Fibroblast of the conjunctiva (primary cell): ENCODE measurements at places on chromosomes 4 and X.
A peak's percentile ranks its signal among the peaks of the same experiment; 100 is the strongest.

DNA sequence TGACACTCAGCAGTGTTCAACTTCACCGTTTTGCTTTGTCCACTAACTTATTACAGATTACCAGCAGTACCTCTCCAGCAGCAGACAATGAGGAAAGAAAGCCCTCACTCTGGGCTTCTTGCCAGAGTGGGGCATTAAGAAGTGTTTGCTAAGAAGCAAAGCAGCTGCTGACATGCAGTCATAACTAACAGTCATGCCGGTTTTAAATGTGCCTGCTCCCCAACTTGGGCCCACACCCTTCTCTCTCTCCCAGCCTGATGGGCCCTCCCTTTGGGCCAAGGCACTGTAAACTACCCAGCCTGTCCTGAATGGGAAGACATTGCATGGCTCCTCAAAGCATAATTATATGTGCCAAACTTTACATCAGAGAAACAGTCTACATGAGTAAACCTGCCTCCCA is 54.6 kb upstream of the HHIP start:
- DNase-seq = peak; percentile 67

GRCh38 chr4:7238300-7238960 is 46.1 kb downstream of the SORCS2 start:
- DNase-seq = no peak

- DNase-seq = no peak
These were observed 93.3 kb downstream of the TMEM47 start for GRCh38 chrX:34563804-34564203.

- DNase-seq = no peak
These were observed 55.1 kb downstream of the SH3RF1 start for GRCh38 chr4:169215656-169216055.

- no peak for DNase-seq
These were observed 10.3 kb downstream of the FAM3A start for GRCh38 chrX:154505734-154506133.

DNA sequence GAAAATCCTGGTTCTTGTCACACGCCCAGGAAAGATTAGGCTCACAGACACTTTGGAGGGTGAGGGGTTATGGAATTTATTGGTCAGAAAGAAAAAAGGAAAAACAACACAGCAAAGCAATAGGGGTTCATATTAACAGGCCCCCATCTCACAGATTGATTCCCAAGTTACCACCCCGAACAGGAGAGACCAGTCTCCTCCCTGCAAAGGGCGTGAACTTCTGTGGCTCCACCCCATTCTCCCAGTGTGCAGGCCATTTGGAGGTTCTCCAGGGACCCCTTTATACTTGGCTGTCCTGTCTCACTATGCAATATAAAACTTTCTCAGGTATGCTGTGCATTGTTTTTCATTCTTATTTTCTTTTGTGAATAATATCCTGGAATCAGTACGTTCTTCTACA is 7.4 kb downstream of the FGF2 start:
- DNase-seq = no peak

- DNase-seq = no peak
These were observed 17.8 kb upstream of the TBC1D19 start for GRCh38 chr4:26566133-26566532.

DNA sequence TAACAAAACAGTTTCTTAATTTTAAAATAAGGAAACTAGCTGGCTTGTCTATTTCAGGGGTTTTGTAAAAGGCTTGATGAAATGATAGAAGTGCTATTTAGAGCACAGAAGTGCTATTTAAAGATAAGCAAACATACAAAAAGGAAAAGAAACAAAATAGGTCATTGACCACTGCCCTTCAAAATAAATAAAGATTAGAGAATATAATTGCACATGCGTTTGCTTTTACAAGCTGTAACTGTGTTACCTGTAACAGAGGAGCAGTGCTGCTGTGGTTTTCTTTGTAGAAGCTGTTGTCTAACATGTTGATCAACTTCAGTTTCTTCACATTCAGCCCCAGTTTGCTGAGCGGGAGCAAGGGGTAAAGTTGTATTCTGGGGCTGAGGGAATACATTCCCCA is 63.5 kb downstream of the WNK3 start:
- DNase-seq = no peak

GRCh38 chr4:82500435-82501153 is 61.2 kb downstream of the TMEM150C start:
- no peak for DNase-seq

DNA sequence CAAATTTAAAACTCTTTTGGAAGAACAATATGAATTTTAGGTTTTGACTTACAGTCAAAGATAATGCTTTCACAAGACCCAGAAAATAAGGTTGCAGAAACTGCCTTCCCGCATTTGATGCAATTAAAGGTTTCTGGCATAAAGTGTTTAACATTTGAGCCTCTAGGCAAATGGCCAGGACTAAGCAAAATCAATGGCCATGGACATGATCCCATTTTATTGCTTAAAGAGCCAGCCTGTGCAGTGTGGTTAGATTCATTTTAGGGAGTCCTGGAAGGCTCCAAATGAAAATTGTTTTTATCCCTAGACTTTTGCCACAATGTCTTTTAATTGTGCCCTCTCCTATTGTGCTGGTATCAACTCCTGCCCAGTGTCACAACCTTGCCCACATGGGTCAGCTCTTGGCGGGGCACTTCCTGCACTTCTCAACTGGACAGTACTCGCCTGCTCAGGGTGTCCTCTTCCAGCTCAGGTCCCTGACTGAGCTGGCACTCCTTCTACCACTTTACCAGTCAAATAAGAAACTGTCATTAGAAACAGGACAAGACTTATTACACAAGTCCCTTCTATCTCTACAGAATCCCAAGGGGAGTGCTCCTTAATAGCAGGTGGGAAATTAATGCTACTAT is 208.4 kb upstream of the NPY2R start:
- DNase-seq = no peak

GRCh38 chr4:85474818-85475630 is at the start of gene ARHGAP24:
TSS of gene ARHGAP24 (plus strand) at chr4:85475150.
- peak; percentile 98 for DNase-seq

DNA sequence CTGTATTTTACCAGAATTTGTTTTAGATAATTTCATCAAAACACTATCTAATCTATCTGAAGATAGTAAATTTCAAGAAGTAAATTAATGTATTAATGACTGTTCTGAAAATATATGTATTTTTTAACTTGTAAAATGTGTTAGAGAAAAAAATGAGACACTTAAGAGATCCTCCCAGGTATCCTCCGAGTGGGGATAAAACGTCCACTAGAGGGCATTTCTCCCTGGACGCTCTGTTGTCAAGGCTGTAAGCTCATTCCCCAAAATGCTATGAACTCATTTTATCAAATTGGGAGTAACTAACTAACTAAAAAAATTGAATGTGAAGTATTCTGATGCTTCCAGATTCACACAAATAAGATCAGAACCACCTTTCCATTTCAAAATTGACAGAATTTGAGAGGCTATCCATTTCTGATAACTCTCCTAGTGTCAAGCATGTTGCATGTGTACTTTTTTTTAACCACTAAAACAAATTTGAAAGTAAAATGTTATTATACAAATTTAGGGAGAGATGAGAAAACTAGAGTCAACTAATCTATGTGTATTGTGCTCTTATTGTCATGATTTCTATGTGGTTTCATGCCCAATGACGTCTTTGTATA is 337.3 kb upstream of the HS3ST1 start:
- DNase-seq = no peak

- DNase-seq = no peak
These were observed 269.8 kb downstream of the COL25A1 start for GRCh38 chr4:109032671-109033070.

- no peak for DNase-seq
These were observed 25.0 kb downstream of the COL4A5 start for GRCh38 chrX:108464604-108465003.
